NCI-H1105 treated with DMSO at 0.1 percent for 48 hours (cell line): ENCODE measurements at places on chromosomes 2 and 18.

- no peak for DNase-seq
Observed at GRCh38 chr18:40962784-40963183, 992.2 kb upstream of the PIK3C3 start.

- DNase-seq = no peak
Observed at GRCh38 chr2:54336136-54336976, 80.3 kb upstream of the TSPYL6 start.

DNA sequence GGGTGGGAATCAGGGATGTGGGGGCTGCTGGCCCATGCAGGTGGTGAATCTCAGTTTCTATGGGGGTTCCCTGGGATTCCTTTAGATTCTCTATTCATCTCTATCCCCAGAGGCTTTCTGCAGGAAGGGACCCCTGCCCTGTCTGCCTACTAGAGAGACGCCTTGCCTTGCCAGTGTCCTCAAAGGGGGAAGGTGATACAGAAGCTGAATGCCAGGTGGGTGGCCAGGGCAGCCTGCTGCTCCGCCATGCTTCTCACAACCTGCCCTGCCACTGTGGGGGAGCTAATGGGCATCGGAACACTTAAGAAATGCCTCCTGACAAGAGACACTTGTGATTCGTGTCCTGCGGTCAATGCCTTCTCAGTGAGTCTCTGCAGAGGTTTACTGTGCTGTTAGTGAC lies 368.4 kb downstream of the EN1 start:
- DNase-seq = no peak

DNA sequence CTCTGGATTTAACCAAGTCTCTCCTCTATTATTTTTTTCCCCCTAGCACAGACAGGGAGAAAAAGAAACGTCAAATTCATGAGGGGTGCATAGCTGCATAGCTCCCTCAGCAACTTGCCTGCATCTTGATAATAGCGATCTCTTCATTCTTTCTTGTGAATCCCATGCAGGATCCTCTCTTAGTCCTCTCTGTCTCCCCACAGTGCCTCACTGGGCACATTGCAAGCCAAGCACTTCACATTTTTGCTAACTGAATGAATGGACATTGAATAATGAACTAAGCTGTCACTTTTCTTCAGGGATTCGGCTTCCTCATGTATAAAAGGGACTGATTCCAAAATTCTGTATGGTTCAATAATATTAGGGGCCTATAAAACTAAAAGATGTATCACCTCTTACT lies 2.9 kb upstream of the EPB41L3 start:
- DNase-seq = peak; percentile 18

GRCh38 chr2:144598906-144599305 lies 79.0 kb upstream of the ZEB2 start:
- no peak for DNase-seq

GRCh38 chr2:130303169-130303568 lies 39.5 kb upstream of the IMP4 start:
- DNase-seq = no peak

DNA sequence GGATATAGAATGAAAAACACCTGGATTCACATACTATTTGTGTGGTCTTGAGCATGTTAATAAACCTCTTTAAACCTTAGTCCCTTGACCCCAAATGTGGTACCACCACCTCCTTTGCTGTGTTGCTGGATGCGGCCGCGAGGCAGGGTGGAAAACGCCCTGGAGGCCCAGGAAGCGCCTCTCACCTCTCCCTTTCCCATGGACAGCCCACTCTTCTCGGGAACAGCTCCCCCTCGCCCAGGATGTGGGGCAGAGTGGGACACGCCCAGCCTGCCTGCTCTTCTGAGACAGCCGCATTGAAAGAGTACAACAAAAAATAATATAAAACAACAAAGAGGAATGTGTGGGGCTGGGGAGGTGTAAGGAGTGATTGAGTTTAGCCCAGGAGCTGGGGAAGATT lies 549.0 kb upstream of the ID2 start:
- peak; percentile 46 for DNase-seq

GRCh38 chr2:102120701-102121159 lies 21.8 kb upstream of the IL1R1 start:
- peak; percentile 36 for DNase-seq
